Stimulated activated CD4-positive, alpha-beta T cell treated with anti-CD3 and anti-CD28 coated beads, Interleukin-4, amount 100 ng/mL, for 1 hour (primary cell): ENCODE measurements at places on chromosomes 16 and 17.

DNA sequence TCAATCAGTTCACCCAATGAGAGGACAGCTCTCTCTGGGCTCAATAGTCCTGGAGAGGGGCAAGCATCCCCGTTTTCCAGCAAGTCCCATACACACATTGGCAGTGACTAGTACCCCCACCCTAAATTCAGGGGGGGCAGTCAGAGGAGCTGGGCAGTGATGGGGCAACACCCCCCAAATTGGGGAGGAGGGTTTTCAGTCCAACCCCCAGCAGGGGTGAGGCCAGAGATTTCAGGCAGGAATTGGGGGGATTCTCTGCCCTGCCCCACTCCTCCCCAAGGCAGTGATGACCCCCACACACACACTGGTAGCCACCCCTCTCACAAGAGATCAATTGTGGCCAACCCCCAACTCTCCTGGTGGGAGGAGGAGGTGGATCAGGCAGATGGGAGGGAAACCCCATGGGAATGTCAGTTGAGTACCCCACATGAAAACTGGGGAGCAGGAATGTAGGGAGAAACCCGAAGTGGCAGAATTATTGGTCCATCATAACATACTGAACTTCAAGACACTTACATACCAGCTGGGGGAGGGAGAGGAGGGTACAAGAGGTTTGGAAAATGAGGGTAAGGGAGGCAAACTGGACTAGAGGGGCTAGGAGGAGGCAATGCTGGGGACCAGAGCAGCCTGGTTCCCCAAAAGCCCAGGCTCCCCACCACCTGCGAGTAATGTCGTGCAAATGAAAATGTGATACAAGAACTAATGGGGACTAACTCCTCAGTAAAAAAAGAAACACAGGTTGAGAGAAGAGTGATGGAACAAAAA, 3.1 kb downstream of the VAMP2 start:
- DNase-seq: no peak

DNA sequence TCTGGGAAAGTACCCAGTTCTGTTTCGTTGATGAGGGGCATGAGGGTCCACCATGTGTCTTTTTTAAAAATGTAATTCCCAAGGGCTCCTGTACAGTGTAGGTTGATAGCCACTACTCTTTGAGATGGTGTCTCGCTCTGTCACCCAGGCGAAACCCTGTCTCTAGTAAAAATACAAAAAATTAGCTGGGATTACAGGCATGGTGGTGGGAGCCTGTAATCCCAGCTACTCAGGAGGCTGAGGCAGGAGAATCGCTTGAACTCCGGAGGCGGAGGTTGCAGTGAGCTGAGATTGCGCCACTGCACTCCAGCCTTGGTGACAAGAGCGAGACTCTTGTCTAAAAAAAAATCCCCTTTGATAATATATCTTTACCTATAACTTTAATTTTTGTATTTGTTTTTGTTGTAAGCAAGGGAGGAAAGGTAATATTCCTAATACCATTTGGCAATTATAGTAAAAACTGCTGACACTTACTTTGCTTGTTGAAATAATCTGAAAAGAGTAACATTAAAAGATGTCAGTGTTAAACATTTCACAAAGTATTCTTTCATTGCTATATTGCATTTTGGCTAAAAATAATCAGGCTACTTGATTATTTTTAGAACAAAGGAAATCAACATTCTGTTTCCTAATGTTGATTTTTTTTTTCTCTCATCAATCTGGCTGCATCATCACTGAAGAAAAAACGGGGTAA, 11.8 kb downstream of the KPNA2 start:
- DNase-seq: no peak

DNA sequence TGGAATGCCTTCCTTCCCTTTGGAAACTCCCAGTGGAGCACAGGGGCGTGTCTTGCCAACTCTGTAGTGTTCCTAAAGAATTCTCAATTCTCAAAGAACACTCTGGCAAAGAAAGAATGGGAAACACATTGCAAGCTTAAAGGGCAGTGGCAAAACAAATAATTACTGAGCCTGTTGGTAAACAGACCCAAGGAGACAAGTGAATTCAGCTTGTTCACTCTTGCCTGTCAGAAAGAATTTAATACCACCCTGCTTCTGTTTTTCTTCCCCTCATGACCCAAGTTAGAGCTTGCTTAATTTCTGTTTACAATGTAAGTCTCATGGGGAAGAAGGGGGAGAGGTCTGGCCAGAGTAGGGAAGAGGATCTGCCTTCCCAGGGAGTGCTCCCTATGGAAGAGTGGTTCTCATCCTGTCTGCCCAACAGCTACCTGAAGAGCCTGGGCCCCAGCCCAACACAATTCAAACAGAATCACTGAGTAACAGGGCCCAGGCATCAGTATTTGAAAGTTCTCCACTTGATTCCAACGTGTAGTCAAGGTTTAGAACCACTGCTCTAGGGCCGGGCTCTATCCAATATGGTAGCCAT, 386.0 kb downstream of the SLC39A11 start:
- DNase-seq: no peak

- DNase-seq: no peak
Measured at GRCh38 chr17:75396025-75396424, 9.5 kb downstream of the GRB2 start.

GRCh38 chr16:6066652-6067051, 969.1 kb upstream of the EEF2KMT start:
- DNase-seq: no peak

GRCh38 chr17:42547698-42548069, 5.0 kb upstream of the HSD17B1 start:
- DNase-seq: no peak

- no peak for DNase-seq
Measured at GRCh38 chr17:15890279-15890892, 54.5 kb upstream of the ADORA2B start.

DNA sequence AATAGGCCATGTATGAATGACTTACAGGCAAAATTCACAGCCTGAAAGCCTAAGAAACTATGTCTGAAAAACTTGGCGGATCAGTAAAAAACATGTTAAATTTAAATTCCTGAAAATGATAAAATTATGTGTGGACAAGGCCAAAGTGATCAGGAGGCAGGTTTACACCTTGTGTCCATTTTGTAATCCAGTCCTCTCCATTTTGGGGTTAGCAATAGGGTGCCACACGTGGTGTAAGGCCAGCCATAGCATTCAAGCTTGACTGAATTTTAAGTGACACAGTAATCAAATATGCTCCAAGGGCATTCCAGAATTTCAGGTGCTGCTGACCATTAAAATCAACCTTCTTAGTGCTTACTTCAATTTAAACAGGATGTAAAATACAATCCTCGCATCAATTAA, 2.7 kb downstream of the RNF43 start:
- no peak for DNase-seq

- peak; percentile 47 for DNase-seq
Measured at GRCh38 chr17:64781014-64781756, 119.1 kb upstream of the SMURF2 start.

- no peak for DNase-seq
Measured at GRCh38 chr16:68276223-68276622, 11.9 kb downstream of the SLC7A6 start.

DNA sequence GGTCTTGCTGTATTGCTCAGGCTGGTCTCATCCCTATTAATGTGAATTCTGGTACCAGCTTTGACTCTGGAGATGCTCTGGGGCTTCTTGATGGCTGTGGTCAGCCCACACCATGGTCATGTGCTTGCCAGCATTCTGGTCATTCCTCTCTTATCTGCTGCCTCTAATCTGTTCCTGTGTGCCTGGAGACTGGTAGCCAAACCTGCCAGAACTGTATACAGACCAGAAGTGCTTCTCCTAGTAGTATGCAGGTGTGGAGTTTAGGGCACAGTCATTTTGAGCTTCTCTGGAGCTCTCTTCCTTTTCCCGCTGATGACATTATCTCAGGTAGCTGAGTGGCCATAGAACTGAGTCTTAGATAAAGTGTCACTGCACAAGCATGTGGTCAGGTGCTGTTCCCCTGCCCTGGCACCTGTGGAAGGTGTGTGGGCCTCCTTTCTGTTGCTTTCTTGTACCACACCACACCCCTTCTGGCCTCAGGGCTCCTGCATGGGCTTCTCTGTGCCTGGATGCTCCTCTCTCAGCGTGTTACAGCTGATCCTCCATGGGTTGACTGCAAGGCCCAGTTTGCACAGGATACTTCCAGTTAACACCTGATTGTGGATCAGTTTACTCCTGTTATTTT, 162.7 kb downstream of the SPECC1 start:
- no peak for DNase-seq

GRCh38 chr17:42403150-42403549, 14.9 kb upstream of the STAT3 start:
- DNase-seq: peak; percentile 52

DNA sequence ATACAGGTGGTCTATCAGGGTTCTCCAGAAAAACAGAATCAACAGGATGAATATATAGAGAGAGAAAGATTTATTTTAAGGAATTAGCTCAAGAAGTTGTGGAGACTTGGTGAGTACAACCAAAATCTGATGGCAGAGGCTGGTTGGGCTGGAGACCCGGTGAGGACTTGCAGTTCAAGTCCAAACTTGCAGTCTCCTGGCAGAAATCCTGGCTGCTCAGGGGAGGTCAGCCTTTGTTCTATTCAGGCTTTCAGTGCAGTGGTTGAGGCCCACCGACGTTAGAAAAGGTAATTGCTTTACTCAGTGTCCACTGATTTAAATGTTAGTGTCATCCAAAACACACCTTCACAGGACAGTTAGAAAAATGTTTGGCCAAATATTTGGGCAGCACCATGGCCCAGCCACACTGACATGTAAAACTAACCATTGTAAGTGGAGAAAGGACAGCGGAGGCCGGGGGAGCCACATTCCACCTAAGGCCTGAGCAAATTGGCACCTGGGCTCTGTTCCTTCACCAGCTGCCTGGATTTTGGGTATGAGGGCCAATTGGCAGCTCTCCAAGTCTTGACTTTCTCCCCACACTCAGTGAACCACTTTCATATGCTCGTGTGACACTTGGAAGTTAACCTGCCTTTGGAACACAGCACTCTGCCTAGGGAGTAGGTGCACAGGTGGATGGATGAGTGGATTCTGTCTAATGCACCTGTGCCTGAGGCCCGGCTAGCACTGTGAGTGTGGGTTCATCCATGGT, 54.7 kb downstream of the CACNG5 start:
- DNase-seq: no peak

- no peak for DNase-seq
Measured at GRCh38 chr17:58228679-58229078, 9.6 kb upstream of the MKS1 start.

DNA sequence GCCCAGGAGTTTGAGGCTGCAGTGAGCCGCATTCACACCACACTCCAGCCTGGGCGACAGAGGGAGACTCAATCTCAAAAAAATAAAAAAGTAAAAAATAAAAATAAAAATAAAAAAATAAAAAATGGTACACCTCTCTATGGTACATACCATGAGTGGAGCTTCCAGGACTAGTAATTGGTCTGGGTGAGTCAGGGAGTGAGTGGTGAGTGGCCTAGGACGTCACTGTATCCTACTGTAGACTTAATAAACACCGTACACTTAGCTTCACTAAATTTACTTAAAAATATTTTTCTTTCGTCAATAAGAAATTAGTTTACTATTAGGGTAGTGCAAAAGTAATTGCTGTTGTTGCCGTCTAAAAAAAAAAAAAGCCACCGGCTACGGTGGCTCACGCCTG, 9.0 kb downstream of the CDH5 start:
- no peak for DNase-seq

- DNase-seq: no peak
Measured at GRCh38 chr17:5789528-5789927, 205.2 kb upstream of the NLRP1 start.

- DNase-seq: no peak
Measured at GRCh38 chr16:53219795-53220454, 165.1 kb downstream of the CHD9 start.
